ENCODE measurements at places on chromosomes 2 and 18.

DNA sequence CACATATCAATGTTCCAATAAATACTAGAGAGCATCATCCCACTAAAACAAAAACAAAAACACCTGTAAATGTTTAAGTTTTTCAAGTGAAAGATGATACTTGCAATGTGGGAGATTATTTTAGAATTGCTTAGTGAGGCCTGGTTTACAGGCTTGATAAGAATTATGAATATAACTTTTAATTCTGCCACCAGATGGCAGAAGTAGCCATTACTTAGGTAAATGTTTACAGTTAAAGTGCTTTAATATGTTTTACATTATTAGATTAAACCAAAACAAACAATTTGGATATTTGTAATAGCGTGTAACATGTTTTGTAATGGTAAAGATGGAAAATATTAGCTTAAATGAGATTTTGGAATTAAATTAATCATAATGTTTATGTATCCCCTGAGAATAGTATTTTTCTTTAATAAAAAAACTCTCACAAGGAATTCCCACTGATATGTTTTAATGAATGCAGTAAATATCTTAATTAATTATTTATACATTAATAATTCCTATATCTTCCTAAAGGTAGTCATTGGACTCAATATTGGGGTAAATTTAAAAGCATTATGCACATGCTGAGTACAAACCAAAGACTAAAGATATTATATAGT lies 522.0 kb downstream of the SPAG16 start:
- peak; percentile 1 for DNase-seq

- no peak for DNase-seq
These were observed 1.2 kb downstream of the REV1 start for GRCh38 chr2:99488539-99489062.

DNA sequence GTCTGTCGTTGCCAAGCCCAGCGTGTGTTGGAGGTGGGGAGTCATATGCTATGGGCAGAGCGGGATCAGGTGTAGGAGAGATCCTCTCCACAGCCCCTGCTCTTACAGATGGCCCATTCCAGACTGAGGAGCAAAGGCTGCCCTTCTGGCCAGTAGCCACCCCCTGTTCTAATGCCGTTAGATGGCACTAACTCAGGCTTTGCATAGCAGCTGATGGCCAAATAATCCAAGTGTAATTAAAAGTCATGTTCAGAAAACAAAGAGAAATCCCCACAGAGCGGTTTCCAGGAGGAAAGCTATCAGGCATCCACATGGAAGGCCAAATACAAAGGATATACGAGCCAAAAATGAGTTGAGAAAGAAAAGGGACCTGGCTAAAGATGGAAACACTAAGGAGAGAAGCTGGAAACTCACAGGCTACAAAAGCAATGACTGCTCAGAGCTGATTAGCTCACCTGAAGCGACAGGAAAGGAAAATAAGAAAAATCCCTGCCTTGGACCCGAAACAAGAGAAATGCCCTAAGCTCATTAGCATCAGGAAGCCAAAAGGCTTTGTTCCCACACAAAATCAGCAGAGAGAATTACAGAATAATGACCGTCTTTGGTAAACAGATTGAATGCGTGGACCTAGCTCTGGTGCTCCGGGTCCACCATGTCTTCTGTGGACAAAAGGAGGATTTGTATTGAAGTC lies 1002.4 kb upstream of the KLHL29 start:
- no peak for DNase-seq

- no peak for DNase-seq
These were observed 728 bp downstream of the NAPG start for GRCh38 chr18:10526561-10526949.

DNA sequence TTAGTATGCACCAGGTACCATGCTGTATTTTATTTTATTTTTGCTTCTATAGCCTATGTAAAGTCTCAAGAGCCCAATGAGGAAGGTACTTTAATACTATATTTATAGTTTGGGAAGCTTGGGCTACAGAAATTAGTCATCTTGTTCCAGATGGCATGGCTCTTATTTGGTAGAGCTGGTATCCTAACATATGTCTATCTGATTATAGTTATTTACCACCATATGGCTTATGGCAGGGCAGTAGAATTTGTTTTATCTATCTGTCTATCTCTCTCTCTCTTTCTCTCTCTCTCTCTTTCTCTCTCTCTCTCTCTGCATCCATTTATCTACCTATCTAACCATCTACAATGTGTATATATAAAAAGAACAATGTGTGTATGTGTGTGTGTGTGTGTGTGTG lies 1293.7 kb upstream of the SLC39A10 start:
- no peak for DNase-seq

- no peak for DNase-seq
These were observed 298.3 kb downstream of the TDRD15 start for GRCh38 chr2:21422050-21422449.

GRCh38 chr2:127584047-127584446 lies 48.6 kb downstream of the MYO7B start:
- no peak for DNase-seq

DNA sequence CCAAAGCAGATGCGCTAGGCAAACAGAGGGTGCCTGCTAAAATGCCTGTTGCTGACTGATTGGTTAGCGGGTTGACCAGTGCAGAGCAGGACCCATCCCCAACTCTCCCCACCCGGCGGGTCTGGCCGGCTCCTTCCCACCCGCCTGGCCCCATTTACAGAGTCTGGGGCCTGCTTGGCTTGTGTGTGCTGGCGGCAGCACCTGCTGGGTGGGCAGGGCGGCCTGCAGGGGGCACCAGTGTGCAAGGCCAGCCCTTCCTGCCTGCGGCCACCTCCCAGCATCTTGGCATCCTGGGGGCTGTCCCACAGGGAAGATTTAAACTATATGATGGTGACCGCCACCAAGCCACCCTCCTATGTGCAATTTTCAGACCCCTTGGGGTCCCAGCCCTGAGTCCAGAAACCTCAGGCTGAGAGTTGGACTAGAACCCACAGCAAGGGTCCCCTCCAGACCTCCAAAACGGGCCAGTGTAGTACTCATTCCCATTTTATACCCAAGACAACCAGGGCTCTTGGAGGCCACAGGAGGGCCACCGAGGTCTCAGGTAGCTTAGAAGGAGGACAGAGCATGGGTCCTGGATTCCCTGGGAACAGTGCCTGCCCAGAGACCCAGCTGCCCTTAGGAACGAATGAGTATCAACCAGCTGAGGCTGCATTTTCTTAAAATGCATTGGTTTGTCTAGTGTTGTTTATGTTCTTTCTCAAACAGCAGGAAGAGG lies 173.6 kb downstream of the SMAD7 start:
- DNase-seq: no peak

- DNase-seq: no peak
These were observed 214.7 kb downstream of the TGIF1 start for GRCh38 chr18:3664563-3665178.

- no peak for DNase-seq
These were observed 65.7 kb downstream of the LRRTM1 start for GRCh38 chr2:80238692-80239469.

- no peak for DNase-seq
These were observed 770 bp downstream of the ZNF396 start for GRCh38 chr18:35376393-35376741.

GRCh38 chr2:1642066-1642861 lies 102.1 kb downstream of the PXDN start:
- DNase-seq: no peak

DNA sequence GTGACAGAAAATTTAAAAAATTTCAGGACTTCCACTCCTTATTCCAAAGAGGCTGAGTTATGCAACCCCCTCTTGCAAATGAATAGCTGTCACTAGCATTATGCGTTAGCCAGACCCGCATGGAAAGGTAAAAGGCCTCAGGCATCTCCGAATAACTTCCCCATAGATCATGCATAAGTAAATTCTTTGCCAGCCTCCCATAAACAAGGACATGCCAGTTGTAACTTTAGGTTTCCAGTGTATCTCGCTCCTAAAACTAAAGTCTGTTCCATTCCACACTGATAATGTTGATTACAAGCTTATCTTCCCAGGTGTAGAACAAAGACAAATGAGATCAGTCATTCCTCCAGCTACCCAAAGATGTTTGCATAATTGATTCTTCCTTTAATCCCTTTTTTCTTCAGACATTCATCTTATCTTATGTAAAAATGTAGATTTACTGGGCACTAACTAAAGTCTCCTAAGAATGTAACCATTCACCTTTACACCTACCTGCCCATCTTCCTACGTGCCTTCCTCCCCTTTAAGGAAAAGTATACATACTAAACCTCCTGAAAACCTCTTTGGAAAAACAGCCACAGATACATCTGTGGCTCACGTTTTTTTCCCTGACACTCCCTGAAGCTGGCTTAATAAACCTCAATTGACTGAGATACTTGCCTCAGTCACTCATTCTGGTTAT lies 13.6 kb upstream of the NFU1 start:
- no peak for DNase-seq
